ENCODE measurements at places on chromosomes 13 and 19.

GRCh38 chr19:10460714-10461046, 40.3 kb downstream of the PDE4A start:
- DNase-seq = no peak

- no peak for DNase-seq
Observed at GRCh38 chr19:58304255-58304654, 922 bp upstream of the ERVK3-1 start.

DNA sequence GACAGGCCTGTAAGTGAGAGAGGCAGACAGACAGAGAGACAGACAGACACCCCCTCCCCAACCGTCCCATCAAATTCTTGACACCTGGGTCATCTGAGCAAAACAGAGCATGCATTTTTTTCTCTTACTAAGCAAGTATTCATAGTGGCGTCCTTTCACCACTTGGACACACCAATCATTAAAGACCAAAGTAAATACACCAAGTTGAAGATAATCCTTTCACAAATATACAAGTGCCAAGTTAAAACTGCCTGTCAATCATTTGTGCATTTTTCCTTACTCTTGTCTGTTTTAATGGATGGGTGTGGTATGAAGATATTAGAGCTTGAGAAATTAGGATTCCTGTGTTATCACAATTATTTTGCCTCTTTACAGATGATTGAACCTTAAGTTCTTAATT, 337.3 kb downstream of the ATP8A2 start:
- DNase-seq = no peak

DNA sequence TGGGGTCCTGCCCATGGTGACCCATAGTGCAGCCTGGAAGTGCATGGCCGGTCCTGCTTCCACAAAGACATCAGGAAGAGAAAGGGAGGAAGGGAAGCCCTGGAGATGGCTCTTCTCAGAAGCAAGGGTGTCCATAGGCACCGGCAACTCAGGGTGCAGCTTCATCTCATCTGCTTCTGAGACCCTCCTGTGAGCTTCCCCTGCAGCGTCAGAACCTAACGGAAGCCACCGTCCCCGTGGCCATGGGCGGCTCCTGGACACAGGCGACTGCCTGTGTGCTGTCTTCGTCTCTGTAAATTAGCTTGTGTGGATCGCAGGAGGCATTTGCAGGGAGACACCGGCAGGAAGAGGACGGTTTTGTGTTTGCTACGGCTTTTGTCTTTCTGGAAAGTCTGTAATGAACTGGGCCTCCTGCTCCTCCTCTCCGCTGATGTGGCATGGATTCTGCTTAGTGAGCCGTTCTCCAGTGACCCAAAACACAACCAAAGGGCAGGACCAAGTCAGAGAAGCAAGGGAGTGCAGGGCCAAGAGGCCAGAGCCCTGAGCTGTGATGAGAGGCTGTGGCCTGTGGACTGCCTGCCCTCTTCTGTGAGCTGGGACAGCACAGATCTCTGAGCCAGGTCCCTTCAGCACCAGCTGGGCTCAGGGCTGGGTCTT, 2.5 kb downstream of the ATP4B start:
- DNase-seq = no peak

- no peak for DNase-seq
Observed at GRCh38 chr13:113852536-113853517, 11.0 kb downstream of the GAS6 start.
